Activated B cell treated with CpG ODN at 0.5 μM for 24 hours (primary cell): ENCODE measurements at places on chromosomes 2 and 18.

DNA sequence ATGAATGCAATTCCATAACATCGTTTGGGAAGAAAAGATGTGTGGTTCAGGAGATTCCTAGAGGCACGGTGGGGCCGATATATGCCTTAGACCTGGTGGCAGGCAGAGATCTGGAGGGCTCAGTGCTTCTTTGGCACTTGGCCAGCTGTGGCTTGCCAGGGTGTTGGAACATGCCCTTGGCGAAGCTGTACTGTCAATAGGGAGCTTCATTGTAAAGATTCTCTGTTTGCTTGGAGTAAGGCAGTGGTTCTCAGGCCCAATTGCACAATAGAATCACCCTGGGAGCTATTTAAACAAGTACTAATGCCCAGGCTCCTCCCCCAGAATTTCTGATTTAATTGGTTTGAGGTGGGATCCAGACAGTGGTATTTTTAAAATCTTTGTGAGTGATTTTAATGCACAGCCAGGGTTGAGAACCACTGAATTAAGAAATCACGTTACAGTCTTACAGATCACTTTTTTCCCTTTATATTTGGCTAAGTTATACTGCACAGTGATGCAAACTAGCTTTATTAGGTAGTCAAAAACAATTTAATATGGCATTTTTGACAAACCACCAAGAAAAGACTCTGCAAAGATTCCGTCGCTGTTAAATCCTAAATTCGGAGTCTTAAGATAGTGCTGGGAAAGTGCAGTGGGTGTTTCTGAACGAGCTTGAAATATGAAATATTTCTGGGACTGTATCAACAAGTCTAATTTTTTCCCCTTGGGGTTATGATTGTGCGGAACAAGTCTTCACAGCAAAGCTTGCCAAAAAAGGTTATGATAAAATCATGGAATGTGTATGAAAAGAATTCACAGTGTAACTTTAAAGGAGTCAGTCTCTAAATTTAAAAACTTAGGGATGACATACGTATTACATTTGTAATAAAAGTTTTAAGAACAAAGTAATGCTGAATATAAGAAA is 78.0 kb downstream of the CRIM1 start:
- no peak for DNase-seq

GRCh38 chr2:137747509-137747908 is 216.8 kb upstream of the HNMT start:
- DNase-seq: no peak

- no peak for DNase-seq
These were observed 135.7 kb downstream of the EVA1A start for GRCh38 chr2:75424936-75425619.

GRCh38 chr2:60553495-60554073 is at the start of gene BCL11A:
Gene BCL11A, minus strand, starts transcription at chr2:60553654. Its CDS starts 384 bp downstream, at chr2:60553270.
- DNase-seq: no peak

DNA sequence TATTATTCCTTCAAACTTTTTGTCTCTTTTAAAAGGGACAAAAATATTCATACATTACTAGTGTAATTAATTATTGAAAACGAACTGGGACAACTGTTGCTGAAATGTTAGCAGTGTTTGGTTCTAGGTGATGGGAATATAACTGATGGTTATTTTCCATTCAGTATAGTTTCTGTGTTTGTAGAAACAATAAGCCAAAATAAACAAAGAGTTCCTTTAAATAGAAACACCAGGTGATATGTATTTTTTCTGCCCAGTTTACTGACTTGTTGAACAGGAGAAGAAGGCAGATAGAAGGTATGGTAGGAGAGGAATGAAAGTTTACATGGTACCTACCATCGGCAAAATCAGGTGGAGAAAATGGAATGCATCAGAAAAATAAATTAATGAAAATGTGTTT is 74.2 kb downstream of the LYPD6B start:
- DNase-seq: no peak

GRCh38 chr2:210660-211059 is 53.2 kb downstream of the SH3YL1 start:
- no peak for DNase-seq

DNA sequence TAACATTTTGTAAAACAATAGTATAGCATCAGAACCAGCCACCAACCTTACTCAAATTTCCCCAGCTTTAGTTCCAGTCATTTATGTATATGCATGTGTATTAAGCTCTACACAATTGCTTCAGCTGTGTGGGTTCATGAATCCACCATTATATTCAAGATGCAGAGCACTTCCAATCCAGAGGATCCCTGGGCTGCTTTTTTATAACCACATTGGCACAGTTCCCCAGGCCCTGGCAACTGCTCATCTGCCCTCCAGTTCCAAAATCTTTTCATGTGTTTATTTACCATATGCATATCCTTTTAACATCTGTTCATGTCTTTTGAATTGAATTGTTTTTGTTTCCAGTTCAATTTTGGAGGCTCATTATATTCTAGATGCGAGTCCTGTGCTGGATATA is 482.9 kb upstream of the HS6ST1 start:
- DNase-seq: no peak

DNA sequence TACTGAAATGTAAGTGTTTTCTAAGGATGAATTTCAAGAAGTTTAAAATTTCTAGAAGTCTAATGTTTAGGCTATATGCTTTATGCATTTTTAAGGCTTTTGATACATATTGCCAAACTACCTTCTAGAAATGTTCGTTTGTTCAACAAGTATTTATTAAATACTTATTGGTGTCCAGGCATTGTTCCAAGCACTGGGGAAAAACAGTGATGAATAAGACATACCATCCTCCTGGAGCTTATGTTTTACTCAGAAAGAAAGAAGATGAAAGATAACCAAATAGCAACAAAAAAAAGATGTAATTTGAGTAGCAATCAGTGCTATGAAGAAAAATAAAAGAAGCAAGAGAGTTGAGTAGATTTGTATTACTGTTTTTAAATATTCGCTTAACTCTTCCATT is 692.9 kb downstream of the SLC4A3 start:
- no peak for DNase-seq

GRCh38 chr2:144071461-144071860 is 448.5 kb downstream of the ZEB2 start:
- DNase-seq: no peak

DNA sequence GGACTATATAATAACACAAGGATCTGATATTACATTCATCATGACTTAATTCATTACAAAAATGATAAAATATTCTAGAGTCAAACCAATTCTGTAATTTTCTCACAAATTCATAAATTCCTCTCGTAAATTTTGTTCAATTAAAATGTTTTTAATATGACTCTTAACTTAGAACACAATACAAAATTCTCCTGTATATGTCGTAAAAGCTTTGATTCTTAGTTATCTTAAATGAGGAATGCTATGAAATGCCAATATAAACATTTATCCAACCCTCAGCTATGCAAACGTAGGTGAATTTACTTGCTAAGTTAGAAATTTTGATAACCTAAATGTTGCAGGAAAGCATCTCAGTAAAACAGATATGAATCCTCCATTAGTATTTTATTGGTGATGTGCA is 28.9 kb downstream of the ARHGAP15 start:
- DNase-seq: no peak

- DNase-seq: no peak
These were observed 22.1 kb downstream of the CERS6 start for GRCh38 chr2:168478206-168478605.

- no peak for DNase-seq
These were observed 48.5 kb downstream of the TMX3 start for GRCh38 chr18:68666381-68666780.

GRCh38 chr2:69601179-69601612 is 42.3 kb downstream of the AAK1 start:
- no peak for DNase-seq

DNA sequence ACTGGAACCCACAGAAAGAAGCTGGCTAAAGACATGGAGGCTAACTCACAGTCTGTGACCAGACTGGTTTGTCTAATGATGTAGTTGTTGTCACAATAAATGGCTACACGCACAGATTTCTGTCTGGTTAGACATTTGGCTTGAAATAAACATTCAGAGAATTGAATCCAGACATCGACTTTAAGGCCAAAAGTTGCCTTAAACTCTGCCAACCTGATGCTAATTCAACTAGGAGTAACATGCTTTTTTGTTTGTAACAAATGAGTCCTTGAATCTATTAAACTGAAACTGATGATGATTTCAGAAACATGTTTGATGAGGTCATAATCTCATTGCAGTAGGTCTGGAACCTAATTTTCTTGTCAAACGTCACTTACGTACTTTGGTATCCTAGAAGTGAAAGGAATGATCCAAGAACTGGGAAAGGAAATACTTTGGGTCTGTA is 123.8 kb downstream of the ERBB4 start:
- DNase-seq: no peak

DNA sequence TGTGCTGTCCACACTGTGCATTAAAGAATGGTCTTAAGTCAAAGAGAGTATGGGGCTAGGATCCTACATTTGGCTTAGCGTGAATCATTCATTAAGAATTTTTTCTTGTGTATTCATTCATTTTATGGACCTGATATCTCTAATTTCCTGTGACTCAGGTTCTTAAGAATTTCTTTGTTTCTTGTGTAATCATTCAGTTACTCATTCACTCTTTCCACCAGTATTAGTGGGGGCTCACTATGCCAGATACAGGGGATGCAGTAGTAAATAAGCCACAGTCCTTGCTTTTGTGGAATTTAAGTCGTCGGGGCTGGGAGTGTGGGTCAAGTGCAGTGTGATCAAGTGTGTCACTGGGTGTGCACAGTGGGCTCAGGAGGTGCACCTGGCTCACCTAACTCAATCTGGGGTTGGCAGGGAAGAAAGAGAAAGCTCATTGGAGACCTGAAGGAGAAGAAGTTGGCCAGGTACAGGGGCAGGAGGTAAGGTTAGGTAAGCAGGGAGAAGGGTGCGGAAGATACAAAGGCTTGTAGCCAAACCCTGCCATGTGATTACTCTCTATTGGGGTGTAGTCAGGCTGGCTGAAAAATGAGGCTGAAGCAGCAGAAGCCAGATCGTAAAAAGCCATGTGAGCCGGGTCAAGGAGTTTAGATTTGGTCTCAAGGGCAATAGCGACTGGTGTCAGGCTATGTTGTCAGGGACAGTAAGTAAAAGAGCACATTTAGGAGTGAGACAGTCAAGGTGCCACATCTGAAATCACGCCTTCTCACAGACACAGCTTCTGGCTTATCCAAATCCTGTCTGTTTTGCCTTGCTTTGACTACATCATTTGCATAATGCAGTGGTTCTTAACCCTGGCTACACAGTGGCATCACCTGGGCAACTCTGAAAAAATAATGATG is 67.2 kb downstream of the KCTD1 start:
- DNase-seq: no peak

DNA sequence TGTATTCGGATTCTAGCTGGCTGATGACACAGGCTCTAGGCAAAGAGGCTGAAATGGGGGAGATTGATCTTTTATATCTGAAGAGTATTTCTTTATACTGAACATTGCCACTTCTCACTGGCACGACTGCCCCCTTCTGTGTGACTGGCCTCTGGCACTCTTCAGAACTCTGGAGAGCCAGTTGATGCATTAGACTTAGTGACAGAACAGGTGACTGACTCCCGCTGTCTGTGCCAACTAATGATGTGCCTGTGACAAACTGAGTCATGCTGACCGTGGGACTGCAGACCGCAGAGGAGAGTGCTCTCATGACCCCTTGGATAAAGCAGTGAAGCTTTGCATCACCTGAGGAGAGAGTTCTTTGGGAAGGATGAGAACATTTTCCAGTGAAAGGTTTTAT is 14.4 kb downstream of the MGAT5 start:
- DNase-seq: no peak

DNA sequence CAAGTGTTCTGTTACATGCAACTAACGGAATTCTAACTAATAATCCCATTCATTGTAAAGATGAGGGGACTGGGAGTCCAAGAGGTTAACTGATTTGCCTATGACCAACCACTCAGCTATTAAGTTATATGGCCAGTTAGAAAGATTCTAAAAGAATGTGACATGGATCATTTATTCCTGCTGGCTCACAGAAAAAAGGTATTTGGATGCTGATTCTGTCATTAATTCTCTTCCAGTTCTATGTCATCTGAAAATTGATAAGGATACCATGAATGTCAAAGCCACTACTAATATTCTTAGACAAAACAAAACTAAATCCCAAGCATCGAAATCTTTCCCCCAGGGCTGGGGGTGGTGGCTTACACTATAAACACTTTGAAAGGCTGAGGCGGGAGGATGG is 41.2 kb upstream of the GORASP2 start:
- no peak for DNase-seq

DNA sequence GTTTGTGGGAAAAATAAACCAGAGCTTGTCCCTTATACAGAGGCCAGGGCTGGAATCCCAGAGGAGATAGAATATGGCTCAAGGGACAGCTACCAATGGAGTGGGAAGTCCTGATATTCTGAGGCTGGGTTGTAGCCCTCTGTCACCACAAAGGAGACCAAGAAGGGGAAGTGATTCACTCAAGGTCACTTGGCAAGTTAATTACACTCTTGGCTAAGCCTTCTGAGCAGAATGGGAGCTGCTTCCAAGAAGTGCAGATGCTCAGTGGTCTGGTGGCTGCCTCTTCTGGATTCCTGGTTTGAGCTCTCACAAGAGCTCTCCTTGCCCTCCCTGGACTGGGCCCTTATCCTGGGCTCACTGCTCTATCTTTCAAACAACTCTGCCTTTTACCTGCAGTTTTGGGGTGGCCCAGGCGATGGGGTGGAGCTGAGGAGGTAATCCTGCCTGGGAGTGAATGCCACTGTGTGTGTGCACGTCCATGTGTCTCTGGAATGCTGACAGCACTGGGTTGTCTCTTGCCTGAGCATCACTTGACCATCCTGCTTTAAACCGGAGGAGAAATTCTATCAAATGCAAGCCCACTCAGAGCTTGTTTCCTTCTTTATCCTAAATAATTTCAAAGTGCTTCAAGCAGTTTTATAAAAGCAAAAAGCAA is 168.2 kb downstream of the KCNS3 start:
- DNase-seq: no peak

- no peak for DNase-seq
These were observed 250.4 kb upstream of the DSEL start for GRCh38 chr18:67766930-67767329.

- DNase-seq: no peak
These were observed 97.6 kb upstream of the PPP1CB start for GRCh38 chr2:28653892-28654662.

- DNase-seq: no peak
These were observed 1.8 kb downstream of the AFF3 start for GRCh38 chr2:100140582-100140981.

- DNase-seq: no peak
These were observed 425.3 kb upstream of the FANCL start for GRCh38 chr2:58666323-58666970.

DNA sequence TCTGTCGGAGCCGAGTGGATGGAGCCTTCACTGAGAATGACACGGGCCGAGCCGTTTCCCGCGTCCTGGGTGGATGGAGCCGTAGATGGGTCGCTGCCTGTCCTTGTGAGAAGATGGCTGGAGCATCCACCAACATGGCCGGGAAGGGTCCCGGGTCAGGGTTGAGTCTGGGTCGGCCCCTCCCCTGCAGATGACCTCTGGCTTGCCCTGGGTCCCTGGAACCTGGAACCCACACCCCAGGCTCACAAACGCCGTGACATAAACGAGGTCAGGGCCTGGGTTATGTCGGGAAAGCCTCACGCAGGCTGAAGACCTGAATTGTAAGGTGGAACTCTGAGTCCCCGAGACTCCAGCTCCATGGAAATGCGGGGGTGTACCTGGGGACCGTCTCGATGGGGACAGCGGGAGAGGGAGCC is 94.9 kb downstream of the NFATC1 start:
- no peak for DNase-seq
